Heart right ventricle (tissue), 16 donors: ENCODE measurements at places on chromosomes 16 and 17. TPM values are rescaled to one million over a fixed set of nuclear protein-coding genes. Genes with fewer than 3 reads are reported as not detected.

DNA sequence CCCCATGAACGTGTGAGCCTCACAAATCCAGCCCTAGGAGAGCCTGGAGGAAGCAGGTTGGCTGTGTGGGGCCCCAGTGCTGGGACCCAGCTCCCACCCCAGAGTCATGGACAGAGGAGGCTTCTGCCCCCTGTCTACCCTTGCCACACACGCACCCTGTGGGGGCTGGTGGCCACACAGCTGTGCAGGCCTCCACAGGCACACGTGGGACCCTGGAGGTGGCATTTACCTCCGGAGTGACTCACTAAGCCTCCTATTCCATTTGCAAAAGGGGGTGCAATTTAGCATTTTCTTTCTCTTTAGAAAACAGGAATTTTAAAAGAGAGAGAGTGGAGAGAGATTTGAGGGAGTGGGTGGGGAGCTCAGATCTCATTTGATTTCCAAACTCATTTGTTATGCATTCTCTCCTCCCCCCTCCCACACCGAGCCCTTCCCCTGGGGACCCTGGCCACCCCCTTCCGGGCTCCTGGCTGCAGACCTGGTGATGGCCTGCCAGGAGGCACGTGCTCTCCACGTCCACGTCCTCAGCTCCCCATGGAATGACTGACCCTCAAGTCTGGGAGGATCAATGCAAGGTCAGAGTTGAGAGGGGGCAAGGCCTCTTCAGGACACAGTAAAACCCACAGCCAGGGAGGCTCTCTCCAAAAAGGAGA is 6.8 kb downstream of the PITPNM3 start:
- DNase-seq = no peak

DNA sequence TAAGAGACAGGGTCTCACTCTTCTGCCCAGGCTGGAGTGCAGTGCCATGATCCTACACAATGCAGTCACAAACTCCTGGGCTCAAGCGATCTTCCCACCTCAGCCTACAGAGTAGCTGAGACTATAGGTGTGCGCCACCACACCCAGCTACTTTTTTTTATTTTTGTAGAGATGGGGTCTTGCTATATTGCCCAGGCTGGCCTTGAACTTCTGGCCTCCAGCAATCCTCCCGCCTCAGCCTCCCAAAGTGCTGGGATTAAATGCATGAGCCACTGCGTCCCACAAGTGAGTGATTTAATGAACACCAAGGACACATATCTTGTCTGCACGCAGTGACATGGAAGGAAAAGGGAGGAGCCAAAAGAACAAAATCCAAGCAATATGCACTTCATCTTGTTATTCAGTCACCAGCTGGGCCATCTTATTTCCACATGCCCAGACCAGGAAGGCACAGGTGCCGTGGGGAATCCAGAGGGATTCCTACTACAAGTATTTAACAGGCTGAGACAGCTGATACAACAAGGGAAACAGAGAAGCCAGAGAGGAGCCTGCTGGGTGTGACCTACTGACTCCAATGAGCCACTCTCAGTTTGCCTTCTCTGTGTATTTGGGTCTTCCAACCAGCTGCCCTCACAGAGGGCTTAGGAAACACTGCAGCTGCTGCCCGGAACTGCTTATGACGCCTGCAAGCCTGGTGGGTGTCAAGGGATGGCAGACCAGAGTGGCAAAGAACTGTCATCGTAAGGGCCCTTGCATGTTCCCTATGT is 17.0 kb downstream of the LSM12 start:
- no peak for DNase-seq

DNA sequence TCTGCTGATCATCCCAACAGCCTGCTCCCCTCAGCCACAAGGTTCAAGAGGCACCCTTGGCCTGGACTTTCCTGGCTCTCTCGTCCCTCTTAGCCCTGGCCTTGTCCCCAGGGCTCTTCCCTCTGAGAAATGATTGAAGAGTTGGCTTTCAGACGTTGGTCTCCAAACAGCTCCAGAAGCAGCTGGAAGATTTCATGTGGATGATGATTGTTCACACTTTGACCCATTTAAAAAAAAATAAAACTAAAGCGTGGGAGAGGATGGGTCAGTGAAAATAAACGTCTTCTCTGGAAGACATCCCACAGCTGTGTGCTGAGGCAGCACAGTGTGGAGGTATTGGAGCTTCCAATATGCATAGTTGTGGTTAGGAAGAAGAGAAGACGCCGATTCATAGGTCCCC is 54.7 kb upstream of the CDH11 start:
- DNase-seq = peak; percentile 38

DNA sequence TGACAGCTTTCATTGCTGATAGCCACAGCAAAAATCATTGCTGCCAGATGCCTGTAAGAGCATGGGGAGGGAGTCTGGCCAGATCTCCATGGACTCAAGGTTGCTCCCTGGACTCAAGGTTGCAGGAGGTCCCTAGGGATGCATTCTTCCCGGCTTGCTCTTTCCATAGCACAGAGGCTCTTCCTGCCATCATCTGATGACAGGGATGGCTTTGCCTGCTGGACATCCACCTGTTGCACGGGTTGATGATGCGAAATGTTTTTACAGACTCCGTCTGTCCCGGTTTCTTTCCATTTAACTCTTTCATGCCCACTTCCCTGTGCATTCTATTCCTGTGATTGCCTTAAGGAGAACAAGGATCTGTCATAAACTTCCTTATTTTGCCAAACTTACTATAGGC is 115.6 kb upstream of the HSBP1 start:
- DNase-seq = no peak

DNA sequence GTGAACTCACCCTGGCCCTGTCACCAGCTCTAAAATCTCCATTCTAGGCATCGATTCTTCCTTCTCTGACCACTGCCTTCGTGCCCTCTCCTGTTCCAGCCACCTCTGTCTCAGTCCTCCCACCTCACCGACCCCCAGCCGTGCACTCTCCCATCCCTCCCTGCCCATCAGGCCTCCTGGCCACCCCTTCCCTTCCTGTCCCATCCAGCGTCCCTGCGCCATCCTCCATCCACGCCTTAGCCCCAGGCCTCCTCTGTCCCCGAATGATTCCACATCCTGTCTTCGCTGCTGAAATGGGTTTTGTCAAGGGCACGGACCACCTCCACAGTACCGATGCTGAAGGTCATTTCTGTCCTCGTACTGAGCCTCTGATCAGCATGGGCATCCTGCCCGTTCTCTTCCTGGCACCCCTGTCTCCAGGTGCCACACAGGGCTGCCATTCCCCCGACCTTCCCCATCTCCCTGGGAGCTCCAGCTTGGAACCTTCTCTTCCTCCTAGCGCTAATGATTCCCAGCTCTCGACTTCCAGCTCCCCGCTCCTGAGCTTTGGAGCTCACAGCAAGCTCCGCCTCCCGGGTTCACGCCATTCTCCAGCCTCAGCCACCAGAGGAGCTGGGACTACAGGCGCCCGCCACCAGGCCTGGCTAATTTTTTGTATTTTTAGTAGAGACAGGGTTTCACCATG is 2.6 kb downstream of the TRIM65 start:
- DNase-seq = no peak

- no peak for DNase-seq
Measured at GRCh38 chr16:77679391-77679790, 42.9 kb upstream of the NUDT7 start.

The MMD gene
- 11.7 TPM for total RNA-seq

The ACADVL gene
- total RNA-seq = 971 TPM

The CDH1 gene
- 0.82 TPM for total RNA-seq
